ENCODE measurements at places on chromosomes 12 and 14.

DNA sequence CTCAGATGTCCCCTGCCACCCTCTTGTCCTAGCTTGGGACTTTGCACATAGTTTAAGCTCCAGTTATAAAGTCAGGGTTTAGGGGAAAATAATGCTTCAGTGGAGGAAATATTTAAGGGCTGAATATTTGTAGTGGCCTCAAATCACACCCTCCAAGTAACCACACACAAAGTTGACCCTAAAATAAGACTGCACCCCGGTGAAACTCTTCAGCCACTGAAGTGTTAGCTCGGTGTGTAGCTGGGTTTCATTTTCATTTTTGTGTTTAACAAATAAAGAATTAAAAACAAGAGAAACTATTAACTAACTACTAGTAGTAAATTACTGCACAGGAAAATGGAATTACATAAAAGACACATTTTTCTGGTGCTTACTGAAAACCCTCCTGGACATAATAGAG lies 14.8 kb upstream of the BCL11B start:
- DNase-seq, result no peak

DNA sequence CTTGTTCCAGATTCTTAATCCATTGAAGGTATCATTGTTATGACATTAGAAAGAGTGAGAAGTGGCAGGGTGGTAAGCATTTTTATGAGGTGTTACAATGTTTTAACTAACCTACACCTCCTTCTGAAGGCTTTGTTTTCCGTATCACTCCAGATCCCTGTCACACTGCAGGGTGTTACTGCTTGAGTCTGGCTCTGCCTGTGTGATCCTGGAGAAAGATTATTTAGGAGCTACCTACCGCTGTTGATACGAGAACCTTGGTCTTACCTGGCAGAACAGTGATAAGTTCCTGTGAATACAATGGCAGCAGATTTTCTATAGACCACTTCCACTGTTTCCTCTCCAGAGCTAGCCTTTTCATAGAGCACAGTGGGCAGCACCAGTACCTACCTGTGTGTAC lies 36.2 kb downstream of the GRIN2B start:
- DNase-seq, result no peak

- no peak for DNase-seq
Observed at GRCh38 chr14:101179691-101180211, 276.2 kb upstream of the RTL1 start.

- DNase-seq, result no peak
Observed at GRCh38 chr12:132284071-132284826, 45.1 kb downstream of the GALNT9 start.

DNA sequence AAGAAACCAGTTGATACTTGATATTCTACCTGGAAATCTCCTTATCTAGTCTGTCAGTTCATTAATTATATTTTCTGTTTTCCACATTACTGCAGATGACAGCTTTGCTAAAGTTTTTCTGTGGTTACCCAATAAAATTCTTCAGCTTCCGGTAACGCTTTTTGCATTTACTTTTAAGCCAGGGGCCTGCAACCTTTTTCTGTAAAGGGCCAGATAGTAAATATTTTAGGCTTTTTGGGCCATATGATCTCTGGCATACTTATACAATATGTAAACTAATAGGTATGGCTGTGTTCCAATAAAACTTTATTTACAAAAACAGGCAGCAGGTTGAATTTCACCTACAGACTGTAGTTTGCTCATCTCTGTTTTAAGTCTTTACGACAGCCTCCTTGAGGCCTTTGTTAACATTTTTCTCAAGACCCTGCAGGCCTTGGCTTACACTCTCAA lies 48.3 kb downstream of the SPATS2 start:
- DNase-seq, result no peak

- no peak for DNase-seq
Observed at GRCh38 chr14:96792591-96792990, 4.6 kb upstream of the VRK1 start.

DNA sequence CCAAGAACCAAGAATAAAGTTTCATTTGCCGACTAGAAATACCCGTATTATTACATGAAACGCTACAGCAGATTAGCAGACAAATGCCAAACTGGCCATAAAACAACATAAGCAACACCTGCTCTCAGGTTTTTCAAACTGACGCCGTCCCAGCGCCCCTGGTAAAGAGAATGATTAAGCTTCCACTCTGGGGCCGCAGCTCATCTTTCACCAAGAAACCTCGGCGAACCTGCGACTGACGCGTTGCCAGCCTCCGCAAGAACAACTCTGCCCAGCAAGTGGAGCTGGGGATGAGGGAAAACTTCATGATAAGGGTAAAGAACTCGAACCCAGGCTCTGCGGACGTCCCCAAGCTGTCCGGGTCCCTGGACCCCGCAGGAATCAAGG lies 530 bp downstream of the ARL1 start:
- DNase-seq, result no peak

GRCh38 chr12:659090-659683 lies 4.1 kb downstream of the NINJ2 start:
- DNase-seq, result no peak
